ENCODE measurements at places on chromosomes 11 and 22. TPM values are rescaled to one million over a fixed set of nuclear protein-coding genes. Genes with fewer than 3 reads are reported as not detected.
A peak's percentile ranks its signal among the peaks of the same experiment; 100 is the strongest.

DNA sequence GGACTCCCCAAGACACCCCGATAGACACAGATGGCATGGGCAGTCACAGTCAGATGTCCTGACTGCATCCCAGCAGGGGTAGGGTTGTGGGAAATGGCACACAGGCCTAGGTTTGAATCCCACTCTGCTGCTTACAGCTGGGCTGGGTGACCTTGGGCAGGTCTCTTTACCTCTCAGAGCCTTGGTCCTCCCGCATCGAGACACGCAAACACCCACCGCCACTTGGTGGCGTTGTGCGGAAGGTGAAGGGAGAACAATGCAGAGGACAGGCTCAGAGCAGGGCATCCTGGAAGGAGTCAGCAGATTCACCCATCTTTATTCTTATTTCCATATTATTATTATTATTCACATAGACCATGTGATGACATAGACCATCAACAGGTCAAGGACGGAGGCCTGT lies 140.5 kb downstream of the MIAT start:
- no peaks in the 10 kb centered on the region for H3K36me3 ChIP-seq
- no peak overlapping the region for H3K4me3 ChIP-seq
- DNase-seq, result peak; percentile 6
- no peaks in the 10 kb centered on the region for H3K27me3 ChIP-seq

GRCh38 chr11:45771193-45771565 lies 33.8 kb upstream of the SLC35C1 start:
- no peaks in the 10 kb centered on the region for H3K27me3 ChIP-seq
- H3K4me1 ChIP-seq, result peaks cover 7% of the 10 kb centered on the region
- DNase-seq, result peak; percentile 50
- H3K4me3 ChIP-seq, result peak overlapping the region; percentile 41
- no peak overlapping the region for H3K27ac ChIP-seq

DNA sequence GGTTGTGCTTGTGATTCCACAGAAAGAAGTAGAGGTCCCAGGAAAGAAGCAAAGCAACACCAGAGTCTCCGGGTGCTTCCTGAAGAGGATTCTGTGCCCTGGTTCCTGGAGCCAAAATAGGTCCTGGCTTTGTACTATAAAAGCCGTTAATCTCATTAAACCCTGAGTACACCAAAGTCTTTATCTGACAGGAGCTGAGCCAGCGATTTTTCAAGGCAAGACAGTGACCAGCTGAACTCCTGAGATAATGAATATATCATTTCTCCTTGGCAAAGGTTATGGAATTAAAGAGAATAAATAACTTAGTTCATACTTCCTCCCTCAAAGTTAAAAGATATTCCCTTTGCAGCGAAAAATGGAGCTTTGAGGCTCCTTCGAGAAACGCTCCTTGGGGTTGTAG lies 5.2 kb downstream of the TMEM138 start:
- no peak overlapping the region for H3K27ac ChIP-seq
- H3K36me3 ChIP-seq, result peaks cover 28% of the 10 kb centered on the region
- no peak overlapping the region for H3K4me3 ChIP-seq
- H3K4me1 ChIP-seq, result peaks cover 9% of the 10 kb centered on the region

DNA sequence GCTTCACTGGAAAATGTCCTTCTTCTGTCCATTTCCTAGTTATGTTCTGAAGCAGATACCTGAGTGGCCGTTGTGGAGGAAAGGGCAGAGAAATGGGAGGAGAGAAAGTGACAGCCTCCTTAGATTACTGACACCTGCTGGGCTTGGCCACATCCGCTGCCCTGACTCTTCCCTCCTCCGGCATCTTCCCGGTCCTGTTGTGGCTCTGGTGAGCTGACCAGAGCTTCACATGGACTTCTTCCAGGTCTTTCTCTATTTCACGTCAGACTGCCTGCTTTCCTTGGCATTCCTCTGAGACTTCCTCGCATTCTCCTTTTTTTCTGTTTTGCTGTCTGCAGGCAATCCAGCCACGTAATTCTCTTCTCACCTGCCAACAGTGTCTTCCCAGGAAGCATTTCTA lies 138.7 kb upstream of the E2F8 start:
- H3K4me3 ChIP-seq, result no peak overlapping the region
- DNase-seq, result no peak
- peaks cover 41% of the 10 kb centered on the region for H3K27me3 ChIP-seq
- no peaks in the 10 kb centered on the region for H3K4me1 ChIP-seq

GRCh38 chr22:19767427-19768341 lies 7.1 kb downstream of the TBX1 start:
- no peaks in the 10 kb centered on the region for H3K27me3 ChIP-seq
- no peaks in the 10 kb centered on the region for H3K36me3 ChIP-seq
- H3K4me1 ChIP-seq, result peaks cover 12% of the 10 kb centered on the region
- peak overlapping the region; percentile 94 for H3K27ac ChIP-seq
- peak overlapping the region; percentile 72 for H3K4me3 ChIP-seq
- DNase-seq, result peak; percentile 26

DNA sequence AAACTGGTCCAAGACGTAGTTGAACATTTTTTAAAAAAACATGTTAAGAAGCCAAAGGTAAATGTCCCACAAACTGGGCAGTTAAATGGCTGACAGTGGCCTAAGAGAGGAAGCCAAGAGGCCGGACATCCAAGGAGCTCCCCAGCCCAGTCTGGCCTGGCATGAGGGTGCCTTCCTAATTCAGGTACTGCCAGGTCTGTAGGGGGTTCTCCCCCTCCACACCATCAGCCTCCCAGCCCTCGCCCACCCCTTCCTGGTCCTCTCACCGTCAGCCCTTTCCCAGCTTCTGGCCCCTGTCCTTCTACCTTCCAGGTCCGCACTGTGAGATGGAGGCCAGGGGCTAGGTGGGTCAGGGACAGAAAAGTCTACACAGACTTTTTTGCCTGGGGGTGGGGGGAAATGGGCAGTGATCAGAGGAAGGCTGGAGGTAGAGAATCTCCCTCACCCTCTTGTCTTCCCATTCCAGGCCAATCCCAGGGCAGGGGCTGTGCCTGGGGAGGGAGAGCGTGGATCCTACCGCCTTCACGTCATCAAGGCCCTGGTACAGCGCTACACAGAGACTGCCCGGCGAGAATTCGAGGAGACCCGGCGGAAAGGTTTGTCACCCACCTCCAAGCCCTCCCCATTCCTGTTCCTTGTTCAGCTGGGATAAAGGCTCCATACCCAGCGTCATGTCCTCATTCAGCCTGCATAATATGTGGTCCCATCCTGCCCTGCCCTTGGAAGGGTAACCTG lies 6.0 kb downstream of the ART5 start:
- no peaks in the 10 kb centered on the region for H3K4me1 ChIP-seq
- DNase-seq, result no peak
- H3K27ac ChIP-seq, result no peak overlapping the region
- H3K4me3 ChIP-seq, result no peak overlapping the region

DNA sequence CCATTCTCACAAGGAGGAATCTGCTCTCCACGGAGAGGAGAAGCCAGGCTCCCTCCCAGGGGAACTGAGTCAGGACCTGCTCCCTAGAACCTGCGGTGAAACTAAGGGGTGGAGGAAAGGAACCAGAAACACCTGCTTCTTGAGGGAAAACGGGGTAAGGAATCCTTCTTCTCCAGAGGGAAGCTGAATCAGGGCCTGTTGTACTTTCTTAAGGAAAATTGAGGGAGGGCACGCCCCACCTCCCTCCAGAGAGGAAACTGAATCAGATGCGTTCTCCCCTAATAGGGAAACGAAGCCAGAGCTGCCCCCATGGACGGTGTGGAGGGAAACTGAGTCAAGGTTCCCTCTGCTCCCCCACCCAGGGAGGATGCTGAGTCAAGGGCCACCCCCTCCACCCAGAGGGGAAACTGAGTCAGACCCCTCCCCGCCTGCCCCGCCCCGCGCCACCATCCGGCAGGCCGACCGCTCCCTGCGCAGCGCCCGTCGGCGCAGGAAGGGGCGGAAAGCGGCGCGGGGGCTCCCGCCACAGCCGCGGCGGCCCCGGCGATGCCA lies 393 bp downstream of the RELA start:
- peak overlapping the region; percentile 95 for H3K27ac ChIP-seq
- no peaks in the 10 kb centered on the region for H3K27me3 ChIP-seq
- peaks cover 17% of the 10 kb centered on the region for H3K4me1 ChIP-seq
- peak overlapping the region; percentile 86 for H3K4me3 ChIP-seq
- DNase-seq, result no peak

GRCh38 chr11:74011360-74012073 lies 2.6 kb upstream of the UCP3 start:
- no peak overlapping the region for H3K4me3 ChIP-seq
- H3K4me1 ChIP-seq, result no peaks in the 10 kb centered on the region
- no peaks in the 10 kb centered on the region for H3K27me3 ChIP-seq
- no peak for DNase-seq
- H3K27ac ChIP-seq, result no peak overlapping the region

DNA sequence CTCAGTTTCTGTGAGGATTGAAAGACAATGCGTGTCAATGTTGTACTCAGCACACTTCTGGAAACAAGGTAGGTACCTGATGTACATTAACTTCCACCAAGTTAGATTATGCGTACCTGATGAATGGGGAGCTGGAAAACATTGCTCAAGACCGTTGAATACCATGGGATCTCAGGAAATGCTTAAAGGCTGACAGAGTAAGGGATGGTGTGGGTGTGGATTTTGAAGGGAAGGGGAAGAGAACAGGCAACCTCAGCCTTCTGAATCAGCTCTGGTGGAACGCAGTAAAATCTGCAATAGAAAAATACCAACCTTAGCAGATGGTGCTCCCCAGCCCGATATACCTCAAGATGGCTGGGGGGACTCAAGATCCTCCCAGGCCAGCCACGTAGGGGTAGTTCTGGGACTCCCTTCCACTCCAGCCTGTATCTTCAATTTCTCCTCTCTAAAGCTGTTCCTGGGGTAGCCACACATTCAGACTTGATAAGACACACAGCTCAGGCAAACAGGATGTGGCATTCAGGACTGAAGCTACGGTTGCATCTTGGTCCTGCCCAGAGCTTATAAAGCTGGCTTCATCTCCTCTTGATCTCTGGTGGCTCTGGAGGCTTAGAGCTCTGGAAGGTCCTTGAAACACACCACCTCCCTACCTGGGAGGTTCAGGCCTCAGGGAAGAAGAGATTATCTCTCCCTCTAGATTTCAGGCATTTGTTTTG lies 111.8 kb downstream of the CTNND1 start:
- no peaks in the 10 kb centered on the region for H3K27me3 ChIP-seq
- H3K4me3 ChIP-seq, result no peak overlapping the region
- H3K27ac ChIP-seq, result no peak overlapping the region

- H3K27ac ChIP-seq, result no peak within 1 kb of the TSS
- H3K4me3 ChIP-seq, result no peak within 1 kb of the TSS
- DNase-seq, result no peak
- peaks cover 13% of the 10 kb centered on the region for H3K4me1 ChIP-seq
- no peaks in the 10 kb centered on the region for H3K36me3 ChIP-seq
These were observed at the start of gene MUC5AC for GRCh38 chr11:1157645-1158591. Gene MUC5AC, plus strand, starts transcription at chr11:1157953. Its CDS starts 47 bp downstream, at chr11:1158000.

DNA sequence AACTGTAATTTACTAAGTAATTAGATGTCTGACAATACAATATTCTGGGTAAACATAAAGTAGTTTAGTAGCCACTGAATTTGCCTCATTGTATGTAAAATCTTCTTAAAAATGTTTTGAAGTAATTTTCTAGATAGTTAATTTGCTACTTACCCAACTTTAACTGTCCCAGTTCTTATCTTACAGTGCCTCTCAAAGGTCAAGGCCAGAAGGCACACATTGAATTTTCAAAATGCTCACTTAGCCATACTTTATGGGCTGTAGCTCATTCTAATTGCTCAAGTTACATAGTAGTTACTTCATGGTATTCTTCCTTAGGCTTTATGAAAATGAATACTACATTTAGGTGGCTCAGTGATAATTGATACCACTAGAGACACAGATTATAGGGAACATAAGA lies 666.6 kb downstream of the CNTN5 start:
- H3K4me1 ChIP-seq, result no peaks in the 10 kb centered on the region
- H3K27me3 ChIP-seq, result no peaks in the 10 kb centered on the region
- no peaks in the 10 kb centered on the region for H3K36me3 ChIP-seq
- no peak overlapping the region for H3K4me3 ChIP-seq
- no peak overlapping the region for H3K27ac ChIP-seq
- no peak for DNase-seq

GRCh38 chr11:66277471-66278362 lies at the start of gene CNIH2:
Gene CNIH2, plus strand, starts transcription at chr11:66278175. Its CDS starts 282 bp downstream, at chr11:66278457.
- H3K36me3 ChIP-seq, result peaks cover 9% of the 10 kb centered on the region
- H3K4me1 ChIP-seq, result no peaks in the 10 kb centered on the region
- no peaks in the 10 kb centered on the region for H3K27me3 ChIP-seq
- H3K4me3 ChIP-seq, result no peak within 1 kb of the TSS
- DNase-seq, result no peak

Gene CHADL
- 0.47 TPM for total RNA-seq

Gene ZNF280B
- 5.5 TPM for total RNA-seq

Gene PARVG
- 0.57 TPM for total RNA-seq

Gene EFCAB6
- 0.52 TPM for total RNA-seq

Gene RFPL3
- total RNA-seq, result not detected

Gene SLC37A2
- 5.1 TPM for total RNA-seq

Data from HCT116 (cell line).